LNCaP clone FGC (cell line): ENCODE measurements at places on chromosomes 1 and 21.
A peak's percentile ranks its signal among the peaks of the same experiment; 100 is the strongest.

DNA sequence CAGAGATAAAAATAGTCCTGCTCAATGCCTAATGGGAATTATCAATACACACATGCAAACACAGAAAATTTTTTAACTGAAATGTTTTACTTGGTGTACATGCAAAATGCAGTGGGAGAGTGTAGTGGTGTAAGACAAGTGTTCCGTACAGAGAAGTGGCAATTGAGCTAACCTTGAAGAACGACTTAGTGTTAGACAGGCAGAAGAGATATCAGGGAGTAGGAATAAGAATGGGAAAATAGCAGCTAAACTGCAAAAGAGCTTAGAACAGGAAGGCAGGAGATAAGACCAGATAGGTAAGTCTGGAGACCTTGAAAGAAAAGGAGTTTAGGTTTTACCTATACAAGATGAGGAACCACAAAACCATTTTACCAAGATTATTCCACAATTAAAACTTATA lies 9.0 kb downstream of the USP24 start:
- DNase-seq, result no peak

DNA sequence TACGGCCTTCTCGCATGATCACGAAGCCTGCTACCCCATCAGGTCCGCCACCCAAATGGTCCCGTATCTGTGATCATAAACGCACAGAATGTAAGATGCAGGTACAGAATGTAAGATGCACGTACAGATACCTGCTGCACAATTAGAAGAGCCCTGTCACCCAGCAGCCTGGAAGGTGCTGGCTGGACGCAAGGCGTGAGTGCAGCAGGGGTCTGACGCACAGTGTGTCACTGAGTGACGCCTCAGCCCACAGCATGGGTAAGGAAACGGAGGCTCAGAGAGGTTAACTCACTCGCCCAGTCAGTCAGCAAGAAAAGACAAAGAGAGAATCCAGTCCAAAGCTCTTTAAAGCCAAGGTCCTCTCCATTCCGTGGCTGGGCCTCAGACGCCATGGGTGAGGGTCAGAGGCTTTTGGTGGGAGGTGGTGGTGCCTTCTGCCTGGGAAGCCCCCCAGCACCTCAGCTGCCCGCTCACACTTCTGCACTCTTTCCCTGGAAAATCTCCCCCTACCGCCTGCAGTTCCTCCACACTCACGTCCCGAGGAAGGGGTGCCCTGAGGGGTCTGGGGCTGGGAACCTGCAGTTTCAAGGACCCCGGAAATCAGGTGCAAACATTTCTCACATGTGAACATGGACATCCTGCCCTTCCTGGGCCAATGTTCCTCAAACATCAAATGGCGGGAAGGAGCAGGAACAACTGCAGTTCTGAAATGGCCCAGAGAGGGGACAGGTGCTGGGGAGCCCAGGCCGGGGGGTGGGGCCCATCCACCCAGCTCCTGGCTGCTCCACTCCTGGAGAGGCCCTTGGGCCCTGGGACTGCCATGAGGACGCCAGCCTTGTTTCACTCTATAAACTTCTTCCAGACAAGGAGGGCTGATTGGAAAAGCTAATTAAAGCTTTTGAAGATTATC lies 59.4 kb downstream of the SLC66A1 start:
- no peak for DNase-seq

- DNase-seq, result no peak
Measured at GRCh38 chr1:238653693-238654321, 732.6 kb upstream of the CHRM3 start.

DNA sequence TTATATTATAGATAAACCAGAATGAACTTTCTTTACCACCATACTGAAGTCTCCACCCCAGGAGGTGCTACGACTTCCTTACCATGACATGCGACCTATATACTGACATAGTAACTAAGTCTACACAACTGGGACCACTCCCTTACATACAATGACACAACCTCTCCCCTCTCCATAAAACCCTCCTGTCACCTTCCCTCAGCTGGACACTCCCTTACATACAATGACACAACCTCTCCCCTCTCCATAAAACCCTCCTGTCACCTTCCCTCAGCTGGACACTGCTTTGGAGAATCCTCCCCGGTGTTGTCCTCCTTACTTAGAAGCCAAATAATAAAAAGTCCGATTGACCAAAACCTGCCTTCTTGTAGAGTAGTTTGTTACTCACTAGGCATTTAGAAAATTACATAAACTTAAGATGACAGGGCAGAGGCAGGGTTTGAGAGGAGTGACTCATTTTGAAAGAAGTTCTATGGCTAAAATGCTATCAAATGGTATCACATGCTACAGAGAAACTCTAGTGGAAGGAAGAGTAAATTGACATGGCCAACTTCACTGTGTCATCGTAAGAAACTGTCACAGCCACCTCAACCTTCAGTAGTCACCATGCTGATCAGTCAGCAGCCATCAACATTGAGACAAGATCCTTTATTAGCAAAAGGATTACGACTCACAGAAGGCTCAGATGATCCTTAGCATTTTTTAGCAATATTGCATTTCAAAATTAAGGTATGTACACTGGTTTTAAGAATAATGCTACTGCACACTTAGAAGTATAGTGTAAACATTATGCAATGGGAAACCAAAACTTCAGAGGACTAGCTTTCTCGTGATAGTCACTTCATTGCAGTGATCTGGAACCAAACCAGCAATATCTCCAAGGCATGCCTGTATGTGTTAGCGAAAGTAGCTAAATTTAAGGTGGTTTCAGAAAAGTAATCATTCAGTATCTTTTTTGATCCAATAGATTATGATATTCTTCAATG lies 56.4 kb downstream of the AHCTF1 start:
- DNase-seq, result no peak

GRCh38 chr1:94013367-94013878 lies 104.2 kb upstream of the GCLM start:
- DNase-seq, result no peak

- DNase-seq, result peak; percentile 37
Measured at GRCh38 chr1:19918057-19918456, 5.4 kb downstream of the PLA2G2E start.

GRCh38 chr1:159957824-159958268 lies 3.8 kb upstream of the SLAMF9 start:
- DNase-seq, result no peak

DNA sequence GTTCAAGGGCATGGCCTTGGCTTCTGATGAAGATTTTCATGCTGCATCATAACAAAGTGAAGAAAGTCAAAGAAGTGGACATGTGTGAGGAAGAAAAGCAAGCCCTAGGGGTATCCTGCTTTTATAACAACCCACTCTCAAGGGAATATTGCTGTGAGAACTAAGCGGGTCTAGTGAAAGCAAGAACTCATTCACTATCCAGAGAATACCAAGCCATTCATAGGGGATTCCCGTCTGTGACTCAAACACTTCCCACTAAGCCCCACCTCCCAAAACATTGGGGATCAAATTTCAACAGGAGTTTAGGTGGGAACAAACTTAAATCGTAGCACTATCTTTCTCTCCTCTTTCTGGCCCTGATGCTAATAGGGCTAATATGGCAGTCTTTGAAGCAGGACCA lies 98.5 kb upstream of the CTTNBP2NL start:
- DNase-seq, result no peak

- no peak for DNase-seq
Measured at GRCh38 chr1:94142583-94142982, 21.6 kb upstream of the ABCA4 start.

DNA sequence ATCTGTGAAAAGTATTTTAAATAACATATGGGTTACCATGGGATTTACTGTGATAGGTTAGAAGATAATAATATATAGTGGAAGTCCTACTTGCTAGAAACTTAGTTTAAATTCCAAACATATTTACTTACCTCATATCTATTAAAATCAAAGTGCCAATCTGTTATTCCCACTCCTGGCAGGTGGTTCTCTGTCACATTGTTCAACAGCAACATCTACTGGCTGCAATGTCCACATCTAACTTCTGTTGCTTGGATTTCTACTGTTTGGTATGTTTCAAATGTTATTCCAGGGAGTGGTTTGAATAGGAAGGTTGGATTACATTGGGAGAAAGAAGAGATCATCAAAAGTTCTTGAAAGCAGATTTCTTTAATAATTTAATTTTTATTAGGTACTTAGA lies 122.5 kb upstream of the NCAM2 start:
- DNase-seq, result no peak

- no peak for DNase-seq
Measured at GRCh38 chr1:205257735-205258134, 30.0 kb downstream of the TMCC2 start.

DNA sequence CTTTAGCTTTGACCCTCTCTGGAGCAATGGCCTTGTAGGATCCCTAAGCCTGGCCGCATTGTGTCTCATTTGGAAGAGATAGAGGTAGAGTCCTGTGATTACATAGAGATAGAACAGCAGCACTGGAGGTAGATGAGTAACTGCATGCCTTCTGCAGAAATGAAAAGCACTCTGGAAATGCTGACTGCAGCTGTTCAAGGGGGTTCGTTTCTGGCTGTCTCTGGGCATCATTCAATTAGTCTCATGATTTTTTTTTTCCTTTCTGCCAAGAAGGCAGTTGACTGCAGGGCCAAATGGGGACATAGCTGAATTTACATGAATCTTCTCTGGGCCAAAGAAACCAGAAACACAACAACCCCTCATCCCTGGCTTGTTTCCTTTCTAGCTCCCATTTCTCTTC lies 28.1 kb upstream of the SNX27 start:
- DNase-seq, result no peak

DNA sequence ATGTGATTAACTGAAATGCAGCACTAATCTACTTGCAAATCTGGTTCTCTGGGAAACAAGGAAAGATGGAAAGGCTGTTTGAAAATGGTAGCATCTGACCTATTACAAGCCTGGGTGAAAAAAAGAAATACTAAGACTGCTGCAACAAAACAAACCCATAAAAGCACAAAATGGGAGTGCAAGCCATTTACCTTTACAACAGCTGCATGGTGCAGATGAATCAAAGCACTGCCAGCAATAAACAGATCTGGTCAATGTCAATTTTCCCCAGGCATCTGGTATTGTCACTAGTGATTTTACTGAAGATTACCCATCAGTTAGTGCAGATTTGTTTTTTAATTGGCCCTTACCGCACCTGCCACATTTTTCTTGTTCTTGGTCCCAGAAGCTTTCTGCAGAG lies 1341.7 kb downstream of the PLA2G4A start:
- DNase-seq, result peak; percentile 31

DNA sequence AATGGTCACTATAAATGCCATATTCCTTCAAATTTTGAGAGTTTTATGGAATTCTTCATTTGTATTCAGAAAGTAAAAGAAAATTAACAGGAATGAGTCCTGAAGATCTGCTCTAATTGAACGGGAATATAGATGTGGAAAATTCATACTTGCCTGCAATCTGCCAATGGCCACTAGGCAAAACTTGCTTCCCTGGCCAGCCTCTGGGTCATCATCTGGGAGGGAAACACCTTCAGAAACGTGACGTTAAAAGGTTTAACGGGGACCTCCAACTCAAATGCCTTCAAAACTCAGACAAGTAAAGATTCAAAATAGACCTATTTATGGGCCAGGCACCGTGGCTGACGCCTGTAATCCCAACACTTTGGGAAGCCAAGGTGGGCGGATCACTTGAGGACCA lies 21.7 kb upstream of the CTSK start:
- DNase-seq, result no peak

DNA sequence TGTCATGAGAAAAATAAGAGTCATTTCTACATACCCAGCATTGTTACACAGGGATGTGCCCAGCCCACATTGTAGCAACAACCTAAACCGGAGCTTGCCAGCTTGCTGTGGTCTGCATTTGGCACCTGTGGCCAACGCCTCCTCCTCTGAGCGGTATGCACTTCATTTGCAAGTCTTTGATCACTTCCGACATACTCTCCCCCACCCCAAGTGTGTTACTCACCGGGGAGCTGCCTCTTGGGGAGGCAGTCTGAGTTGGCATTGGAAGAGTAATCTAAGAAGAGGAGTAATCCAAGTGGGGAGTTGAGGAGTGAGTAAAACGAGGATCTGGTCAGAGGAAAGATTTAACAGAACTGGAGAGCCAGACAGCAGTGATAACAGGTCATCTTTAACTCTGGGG lies 3.8 kb downstream of the BCL9 start:
- no peak for DNase-seq
